Activated naive CD4-positive, alpha-beta T cell treated with anti-CD3 and anti-CD28 coated beads for 36 hours (primary cell): ENCODE measurements at places on chromosomes 13 and 19.

- no peak for DNase-seq
Measured at GRCh38 chr19:13153569-13154240, 3.5 kb downstream of the IER2 start.

DNA sequence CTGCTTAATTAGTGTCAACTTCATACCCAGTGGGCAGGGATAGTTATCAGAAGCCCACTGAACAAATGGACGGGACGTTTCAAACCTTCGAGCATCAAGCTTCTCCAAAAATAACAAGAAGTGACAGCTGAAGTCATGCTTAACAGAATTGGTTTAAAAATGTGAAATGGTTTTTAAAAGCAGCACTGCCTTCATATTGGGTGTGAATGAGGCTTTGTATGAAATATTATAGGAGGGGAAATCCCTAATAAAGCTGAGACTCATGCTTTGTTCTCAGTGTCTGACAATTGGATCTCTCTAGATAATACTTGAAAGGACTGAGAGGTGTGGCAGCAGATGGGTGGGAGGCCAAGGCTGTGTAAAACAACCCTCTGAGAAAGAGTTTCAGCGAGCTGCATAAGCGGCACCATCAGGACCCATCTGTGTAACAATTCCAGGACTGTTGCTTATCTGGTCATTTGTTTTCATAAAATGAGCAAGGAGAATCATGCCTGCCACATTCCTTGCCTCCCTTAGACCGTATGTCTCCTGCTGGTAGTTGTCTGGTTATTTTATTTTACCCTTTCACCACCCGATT, 667.7 kb downstream of the DIAPH3 start:
- DNase-seq, result no peak

DNA sequence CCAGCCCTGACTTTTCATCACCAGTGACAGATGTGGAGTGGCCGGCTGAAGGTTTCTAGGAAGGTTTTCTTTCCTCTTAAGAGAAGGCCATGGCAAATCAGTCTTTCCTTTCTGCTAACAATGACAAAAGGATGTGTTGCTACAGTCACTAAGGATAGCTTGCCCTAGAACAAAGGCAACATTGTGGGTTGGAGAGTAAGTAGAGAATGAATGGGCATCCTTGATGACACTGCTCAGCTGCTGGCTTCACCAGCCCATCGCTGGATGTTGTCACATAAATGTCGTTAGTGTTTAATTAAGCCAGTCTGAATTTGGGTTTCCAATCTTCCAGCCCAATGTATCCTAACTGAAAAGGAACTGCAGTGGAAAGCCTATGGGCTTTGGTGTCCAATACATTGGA, 168.4 kb downstream of the ZIC5 start:
- DNase-seq, result no peak

DNA sequence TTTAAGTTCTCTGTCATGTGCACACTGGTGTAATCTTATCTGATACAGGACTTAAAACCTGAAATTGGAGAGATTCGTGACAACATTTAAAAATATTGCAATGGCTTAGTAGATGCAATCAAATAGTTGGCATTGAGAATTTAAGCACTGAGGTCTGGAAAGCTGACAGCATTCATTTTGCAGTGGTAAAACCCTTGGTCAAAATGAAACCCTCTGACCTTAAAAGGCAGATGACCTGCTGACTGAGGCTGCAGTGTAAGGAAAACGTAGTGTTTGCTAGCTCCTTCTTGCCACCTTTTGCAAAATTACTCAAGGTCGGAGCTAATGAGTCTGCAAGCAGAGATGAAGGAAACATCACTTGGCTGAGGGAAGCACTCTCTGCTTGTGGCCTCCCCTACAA, 150.6 kb downstream of the KCTD12 start:
- DNase-seq, result no peak

DNA sequence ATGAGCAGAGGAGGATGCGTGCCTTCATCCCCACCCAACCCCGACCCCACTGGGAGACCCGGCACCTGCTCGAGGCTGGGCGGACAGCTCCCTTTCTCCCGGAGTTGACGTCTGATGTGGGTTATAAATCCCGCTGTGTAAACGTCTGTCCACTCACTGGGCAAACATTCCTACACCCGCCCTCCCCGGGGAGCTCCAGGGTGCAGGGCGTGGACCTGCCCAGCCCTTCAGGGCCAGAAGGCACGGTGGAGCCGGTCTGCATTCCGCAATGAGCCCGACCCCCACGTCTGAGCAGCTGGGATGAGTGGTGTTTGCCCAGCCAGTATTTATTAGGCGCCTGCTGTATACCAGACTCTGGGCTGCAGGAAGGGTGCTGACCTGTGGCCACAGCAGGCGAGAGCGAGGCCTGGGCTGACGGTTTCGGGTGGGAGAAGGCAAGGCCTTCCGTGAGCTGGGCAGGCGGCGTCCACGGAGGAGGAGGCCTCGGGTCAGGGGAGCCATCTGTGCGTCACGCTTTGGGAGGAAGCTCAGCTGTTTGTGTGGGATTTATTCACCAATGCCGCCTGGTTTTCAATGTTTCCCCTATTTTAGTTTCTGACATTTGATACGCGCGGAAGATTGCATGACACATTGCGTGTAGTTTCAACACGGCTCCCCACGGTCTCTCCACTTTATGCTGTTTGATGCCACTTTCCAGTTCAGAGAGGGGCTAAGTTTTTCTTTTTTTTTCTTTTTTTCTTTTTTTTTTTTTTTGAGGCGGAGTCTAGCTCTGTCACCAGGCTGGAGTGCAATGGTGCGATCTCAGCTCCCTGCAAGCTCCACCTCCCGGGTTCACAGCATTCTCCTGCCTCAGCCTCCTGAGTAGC, 2.0 kb downstream of the MISP start:
- DNase-seq, result no peak

DNA sequence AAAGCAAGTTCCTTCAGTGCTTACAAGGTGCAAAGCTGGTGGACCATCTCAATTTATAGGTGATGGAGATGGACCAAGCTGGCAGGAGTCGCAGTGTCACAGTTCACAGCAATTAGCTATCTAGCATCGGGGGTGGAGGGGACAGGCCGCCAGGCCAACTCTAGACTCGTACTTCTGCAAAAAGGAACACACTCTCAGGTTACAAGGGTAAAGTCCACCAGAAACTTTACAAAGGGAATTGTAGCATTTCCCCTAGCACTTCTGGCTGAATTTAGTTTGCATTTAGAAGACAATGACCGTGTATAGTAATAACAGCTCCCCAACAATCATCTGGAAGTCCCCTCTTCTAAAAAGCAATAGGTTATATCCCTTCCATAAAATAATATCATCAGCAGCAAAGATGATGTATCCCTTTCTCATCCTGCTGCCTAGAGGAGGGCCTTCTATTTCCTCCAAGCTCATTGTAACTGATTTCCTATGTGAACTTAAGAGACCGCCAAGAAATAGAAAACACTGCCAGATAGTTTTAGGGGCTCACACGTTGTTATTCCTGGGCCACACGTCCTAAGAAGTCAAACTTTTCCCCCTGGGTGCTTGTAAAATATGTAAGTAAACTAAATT, 8.5 kb upstream of the DOCK9 start:
- no peak for DNase-seq

DNA sequence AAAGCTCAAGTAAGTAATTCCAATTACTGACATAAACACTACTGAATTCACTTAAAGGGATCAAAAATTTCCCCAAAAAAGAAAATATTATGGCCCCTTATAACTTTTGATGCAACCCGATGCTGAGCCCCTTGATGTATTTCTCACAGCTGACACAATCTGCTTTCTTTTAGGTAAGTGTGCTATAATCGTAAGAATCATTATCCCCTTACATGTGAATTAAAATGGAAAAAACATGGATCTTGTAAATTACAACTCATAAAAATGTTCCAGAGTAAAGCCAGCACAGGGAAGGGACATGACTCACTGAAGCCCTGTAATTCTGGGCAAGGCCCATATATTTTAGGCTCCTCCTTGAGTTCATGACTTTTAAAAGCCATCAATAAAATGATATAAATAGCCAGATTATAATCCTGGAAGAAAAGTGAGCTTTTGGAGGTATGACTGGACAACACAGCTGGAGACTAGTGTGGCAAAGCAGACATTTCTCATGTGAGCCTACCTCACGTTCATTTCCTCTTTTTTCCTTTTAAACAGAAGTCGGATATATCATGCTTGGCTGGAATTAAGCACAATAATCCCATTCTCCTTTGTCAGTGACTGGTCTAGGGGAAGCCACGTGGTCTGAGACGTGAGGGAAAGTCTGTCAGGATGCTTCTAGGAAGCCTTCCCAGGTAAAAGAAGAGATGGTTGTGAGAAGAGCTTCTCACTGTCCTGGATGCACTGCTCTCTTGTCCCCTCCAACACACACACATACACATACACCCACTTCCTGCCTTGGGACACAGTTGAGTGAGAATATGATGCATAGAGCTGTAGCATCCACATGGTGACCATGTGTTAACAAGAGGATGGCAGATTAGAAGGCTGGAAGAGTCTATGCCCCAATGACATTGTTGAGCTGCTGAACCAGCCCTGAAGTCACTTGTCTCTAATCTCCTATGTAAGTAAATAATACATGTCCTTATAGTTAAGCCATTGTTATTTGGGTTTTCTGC, 165.4 kb downstream of the RGCC start:
- DNase-seq, result no peak
